ENCODE measurements at places on chromosomes 13 and 19.

GRCh38 chr13:92384410-92384809 lies 842.2 kb upstream of the GPC6 start:
- no peak for DNase-seq

DNA sequence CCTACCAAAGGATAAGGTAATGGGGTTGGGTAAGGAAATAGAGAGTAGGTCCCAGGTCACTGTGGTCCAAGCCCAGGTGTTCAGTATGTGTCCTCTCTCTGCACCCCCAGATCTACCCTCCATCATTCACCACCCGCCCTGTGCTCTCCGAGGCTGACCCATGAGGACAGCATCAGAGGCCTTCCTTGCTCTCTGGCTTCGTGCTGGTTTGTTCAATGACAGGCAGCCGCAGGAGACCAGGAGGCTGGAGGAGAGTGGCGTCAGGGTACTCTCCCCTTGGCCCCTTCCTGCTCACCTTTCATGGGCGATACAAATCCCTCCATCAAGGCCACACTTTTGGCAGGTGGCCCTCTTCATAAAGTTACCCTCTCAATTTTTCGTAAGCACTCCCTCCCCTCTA lies 1.7 kb downstream of the TUBA3C start:
- no peak for DNase-seq

GRCh38 chr19:51002542-51003311 lies 1.3 kb upstream of the KLK8 start:
- DNase-seq, result peak; percentile 2

GRCh38 chr13:44272692-44273091 lies 100.9 kb upstream of the SERP2 start:
- DNase-seq, result no peak

DNA sequence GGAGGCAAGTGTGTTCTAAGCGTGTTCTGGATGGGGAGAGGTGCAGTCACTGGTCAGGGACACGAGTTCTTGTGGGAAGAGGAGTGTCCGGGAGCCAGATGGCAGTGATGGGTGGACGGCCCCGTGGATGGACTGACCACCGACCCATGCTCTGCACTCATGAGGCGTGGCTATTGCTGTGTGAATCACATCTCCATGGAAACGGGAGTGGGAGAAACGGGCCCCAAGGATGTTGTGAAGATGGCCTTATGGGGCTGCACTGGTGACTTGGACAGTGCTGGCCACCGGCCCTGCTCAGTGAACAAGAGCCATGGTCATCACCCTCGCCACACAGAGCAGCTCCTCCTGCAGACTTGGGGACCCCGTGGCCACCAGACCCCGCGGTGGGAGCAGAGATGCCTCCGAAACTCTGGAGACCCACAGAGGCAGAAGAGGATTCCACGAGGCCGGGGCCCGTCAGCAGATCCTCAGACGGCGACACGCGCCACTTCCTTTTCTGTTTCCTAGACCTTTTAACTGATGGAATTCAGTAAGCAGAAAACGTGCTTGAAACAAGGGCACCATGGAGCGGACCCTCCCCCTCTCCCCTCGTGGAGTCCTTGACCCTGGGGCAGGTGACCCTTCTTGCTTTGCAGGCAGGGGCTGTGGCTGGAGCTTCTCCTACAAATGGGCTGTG lies 47.5 kb downstream of the GAS6 start:
- DNase-seq, result no peak

DNA sequence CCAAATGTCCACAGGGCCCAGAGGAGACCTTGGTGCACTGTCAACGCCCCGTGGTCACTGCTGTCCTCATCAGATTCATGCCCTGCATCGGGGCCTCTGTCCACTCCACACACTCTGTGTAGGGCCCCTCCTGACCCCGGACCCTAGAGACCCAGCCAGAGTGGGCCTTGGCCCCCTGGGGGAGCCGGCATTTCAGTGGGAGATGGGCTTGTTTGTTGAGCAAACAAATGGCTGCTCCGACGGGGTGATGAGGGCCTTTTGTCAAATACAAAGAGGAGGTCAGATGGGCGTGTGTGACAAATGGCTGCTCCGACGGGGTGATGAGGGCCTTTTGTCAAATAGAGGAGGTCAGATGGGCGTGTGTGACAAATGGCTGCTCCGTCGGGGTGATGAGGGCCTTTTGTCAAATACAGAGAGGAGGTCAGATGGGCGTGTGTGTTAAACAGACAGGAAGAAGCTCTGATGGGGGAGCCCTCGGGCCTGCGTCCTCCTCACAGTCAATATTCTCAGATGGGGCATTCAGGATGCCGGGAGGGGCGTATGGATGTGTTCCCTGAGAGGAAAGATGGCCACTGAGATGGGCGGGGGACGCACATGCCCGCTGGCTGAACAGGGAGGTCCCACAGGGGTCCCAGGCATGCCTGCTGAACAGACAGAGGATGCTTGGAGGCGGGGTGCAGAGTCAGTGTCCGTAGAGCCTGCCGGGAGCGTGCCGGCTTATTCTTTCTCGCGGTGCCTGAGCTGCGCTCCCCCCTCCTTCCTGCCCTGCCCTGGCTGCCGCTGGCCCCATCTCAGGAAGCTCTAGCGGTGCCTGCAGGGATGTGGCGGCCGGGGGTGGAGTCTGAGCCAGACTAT lies 36.3 kb downstream of the SMIM24 start:
- peak; percentile 53 for DNase-seq

- DNase-seq, result no peak
These were observed 188.2 kb upstream of the RFC3 start for GRCh38 chr13:33629605-33630360.

GRCh38 chr19:22607653-22608430 lies 26.3 kb upstream of the ZNF492 start:
- no peak for DNase-seq

- DNase-seq, result peak; percentile 21
These were observed 24.5 kb downstream of the MBNL2 start for GRCh38 chr13:97246596-97247158.

Measured in fibroblast of skin of right biceps (primary cell).